ENCODE measurements at places on chromosomes 7 and 10. TPM values are rescaled to one million over a fixed set of nuclear protein-coding genes. Genes with fewer than 3 reads are reported as not detected.

The NXPH1 gene
- total RNA-seq = not detected

The HSPA14 gene
- total RNA-seq = 15.9 TPM

The CAV1 gene
- 496 TPM for total RNA-seq

The ZC3HAV1 gene
- total RNA-seq = 47.1 TPM

The NAMPT gene
- total RNA-seq = 80.8 TPM

The IFIT1B gene
- not detected for total RNA-seq

The RNLS gene
- total RNA-seq = 11.4 TPM

The FZD1 gene
- 1.8 TPM for total RNA-seq

The HMX2 gene
- total RNA-seq = 2.7 TPM

The PRKAR2B gene
- total RNA-seq = 0.51 TPM

- DNase-seq = no peak
Observed at GRCh38 chr10:102406815-102407214, 11.3 kb downstream of the NFKB2 start.

DNA sequence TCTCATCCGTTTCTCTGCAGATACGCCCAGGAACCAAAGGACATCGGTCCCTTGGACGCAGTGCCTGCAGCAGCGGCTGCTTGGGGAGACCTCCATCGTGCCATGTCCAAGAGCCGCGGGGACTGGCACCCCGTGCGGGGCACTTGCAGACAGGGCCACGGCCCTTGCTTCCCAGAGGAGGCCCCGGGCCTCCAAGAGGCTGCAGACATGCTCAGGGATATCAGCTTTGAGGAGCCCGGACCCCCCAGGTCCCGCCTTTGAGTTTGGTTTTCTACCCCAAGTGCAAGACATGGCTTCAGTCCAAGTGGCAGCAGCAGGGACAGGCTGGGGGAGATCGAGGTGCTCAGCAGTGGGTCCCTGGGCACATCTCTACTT is 279.6 kb downstream of the ELFN1 start:
- DNase-seq = no peak

DNA sequence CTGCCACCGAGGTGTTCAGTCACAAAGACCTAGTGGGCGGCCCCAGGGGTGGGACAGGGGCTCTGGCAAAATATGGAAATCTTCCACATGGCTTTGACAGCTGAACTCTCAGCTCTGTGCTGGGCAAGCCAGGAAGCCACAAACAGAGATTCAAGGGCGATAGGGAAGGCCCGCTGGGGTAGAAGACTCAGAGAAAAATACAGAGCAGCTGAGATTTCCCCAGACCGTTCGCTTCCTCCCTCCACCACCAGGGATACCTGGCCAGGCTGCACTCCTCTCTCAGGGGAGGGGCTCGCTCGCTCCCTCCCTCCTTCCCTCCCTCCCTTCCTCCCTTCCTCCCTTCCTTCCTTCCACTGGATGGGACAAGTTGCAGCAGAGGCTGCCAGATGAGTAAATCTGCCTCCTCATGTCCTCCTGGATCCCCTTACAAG is 260.5 kb downstream of the PRPF18 start:
- no peak for DNase-seq

DNA sequence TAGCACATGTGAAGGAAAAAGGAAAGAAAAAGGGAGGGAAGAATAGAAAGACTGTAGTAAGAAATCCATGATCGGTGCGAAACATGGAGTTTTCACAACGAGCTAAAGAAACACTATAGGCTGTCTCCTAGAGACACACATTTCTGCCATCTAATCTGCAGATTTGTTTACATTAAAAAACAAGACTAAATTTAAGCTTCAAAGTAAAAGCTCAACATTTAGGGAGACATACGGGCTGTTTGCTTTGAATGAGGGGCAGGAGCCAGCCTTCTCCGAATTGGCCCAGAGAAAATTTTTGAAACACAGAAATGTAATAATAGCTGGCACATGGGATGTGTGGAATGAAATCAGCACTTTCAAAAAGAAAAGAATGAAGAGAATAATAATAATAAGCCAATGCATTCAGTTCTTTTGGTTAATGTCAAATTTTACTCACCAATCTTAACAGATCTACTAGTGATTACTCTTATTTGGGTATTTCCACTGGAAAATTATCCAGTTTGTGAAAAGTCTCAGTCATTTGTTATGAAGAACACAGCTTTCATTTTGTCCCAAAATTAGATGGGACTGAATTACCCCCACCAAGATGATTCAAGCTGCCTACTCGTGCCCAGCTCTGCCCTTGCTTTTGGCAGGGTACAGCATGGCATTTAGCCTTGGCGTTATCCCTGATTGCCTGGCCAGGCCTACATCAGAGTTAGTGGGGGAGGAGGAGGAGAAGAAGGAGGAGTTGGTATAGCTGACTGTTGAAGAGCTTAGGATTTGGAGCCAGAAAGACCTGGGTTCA is 47.1 kb downstream of the MTURN start:
- DNase-seq = no peak

DNA sequence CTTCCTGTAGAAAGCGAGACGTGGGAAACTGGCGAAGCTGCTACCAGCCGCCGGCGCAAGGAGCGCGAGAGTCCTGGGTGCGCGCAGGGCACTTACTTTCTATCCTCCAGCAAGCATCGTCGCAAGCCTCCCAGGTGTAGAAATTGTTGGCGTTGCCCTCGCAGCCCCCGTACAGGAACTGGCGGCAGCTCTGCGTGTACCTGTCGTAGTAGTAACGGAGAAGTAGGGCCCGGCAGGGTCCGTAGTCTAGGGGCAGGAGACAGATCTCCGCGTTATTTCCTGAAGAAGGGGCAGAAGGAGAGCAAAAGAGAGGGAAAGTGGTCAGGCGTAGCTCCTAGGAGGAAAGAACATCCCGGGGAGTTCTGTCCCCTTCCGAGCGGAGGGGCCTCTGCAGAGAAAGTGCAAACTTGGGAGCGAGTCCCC is 501 bp downstream of the TFPI2 start:
- DNase-seq = no peak

DNA sequence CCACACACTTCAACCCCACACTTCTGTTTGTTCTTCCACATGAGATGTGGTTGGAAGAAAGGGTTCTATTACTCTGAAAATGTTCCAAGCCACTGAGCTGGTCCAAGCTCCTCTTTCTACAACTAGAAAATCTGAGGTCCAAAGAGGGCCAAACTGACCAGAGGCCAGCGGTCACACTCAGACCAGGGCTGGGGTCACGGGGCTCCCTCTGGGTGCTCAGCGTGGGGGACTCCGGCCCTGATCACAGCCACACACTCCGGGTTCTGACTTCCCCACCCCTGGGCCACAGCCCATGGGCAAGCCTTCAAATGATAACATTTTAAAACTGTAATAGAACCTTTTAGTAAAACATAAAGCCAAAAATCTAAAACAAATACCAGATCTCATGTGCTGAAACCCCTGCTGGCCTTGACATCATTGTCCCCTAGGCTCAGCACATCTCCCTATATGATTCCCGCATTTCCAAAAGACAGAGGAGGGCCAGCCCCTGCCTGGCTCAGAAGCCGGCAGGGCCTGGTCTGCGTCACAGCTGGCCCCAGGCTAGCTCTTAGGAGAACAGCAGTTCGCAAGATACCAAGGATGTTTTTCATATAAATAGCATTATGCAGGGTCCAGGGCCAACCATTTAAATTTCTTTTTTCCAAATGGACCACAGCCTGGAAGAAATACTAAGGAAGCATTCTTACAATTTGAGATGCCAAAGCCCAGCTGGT is 3.3 kb downstream of the CRYGN start:
- no peak for DNase-seq

DNA sequence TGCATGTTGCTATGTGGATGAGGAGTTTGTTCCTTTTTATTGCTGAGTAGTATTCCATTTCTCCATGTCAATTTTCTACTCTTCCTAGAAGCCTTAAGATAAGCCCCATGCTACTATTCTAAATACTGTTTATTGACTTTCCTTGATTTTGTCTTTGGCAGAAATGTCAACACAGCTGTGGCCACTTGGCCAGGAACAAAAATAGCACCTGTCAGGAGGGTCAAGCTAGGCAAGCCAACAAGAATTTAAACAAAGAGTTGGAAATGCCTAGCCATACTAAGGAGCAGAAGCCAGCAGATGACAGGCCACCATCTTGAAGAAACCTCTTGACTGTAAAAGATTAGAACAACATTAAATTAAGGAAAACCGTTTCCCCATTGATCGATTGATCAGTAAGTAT is 34.7 kb downstream of the JAZF1 start:
- DNase-seq = no peak

GRCh38 chr7:2962865-2963264 is 80.8 kb downstream of the CARD11 start:
- no peak for DNase-seq

DNA sequence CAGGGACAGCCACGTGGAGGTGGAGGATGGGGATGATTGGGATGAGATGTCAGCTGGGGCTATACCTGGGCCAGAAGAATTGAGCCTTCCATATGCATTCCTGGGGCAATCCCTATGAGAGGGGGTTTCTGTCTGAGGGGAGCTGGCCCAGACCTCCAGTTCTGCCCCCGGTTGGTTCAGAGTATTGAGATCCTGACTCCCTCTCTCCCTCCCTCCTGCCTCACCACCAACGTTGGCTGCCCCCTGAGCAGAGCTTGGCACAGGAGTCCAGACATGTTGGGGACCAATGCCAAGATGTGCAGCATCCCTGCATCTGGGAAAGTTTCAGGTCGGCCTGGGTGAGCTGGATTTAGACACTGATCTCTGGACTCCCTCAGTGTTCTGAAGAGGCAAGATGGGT is 575.2 kb upstream of the MKI67 start:
- DNase-seq = no peak

DNA sequence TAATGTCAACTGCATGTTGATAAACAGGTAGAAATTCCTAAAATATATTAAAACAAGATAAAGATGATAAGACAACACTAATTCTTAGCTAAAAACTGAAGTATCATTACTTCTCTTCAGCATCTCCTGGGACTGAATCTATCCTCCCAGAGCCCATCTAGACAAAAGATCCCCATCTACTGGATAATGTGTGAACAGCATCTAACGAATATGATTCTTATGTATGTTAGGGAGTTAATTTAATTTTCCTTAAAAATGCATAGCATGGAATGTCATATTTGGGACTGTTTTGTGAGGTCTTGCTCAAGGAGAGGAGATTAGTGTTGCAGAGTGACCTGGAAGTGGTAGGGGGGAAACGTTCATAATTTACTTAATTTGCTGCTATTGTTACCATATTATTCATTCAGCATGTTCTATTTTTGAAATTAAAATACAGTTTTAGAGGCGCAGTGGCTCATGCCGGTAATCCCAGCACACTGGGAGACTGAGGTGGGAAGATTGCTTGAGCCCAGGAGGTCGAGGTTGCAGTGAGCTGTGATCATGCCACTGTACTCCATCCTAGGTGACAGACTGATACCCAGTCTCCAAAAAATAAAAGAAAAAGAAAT is 305.1 kb upstream of the CSTF2T start:
- peak; percentile 8 for DNase-seq

DNA sequence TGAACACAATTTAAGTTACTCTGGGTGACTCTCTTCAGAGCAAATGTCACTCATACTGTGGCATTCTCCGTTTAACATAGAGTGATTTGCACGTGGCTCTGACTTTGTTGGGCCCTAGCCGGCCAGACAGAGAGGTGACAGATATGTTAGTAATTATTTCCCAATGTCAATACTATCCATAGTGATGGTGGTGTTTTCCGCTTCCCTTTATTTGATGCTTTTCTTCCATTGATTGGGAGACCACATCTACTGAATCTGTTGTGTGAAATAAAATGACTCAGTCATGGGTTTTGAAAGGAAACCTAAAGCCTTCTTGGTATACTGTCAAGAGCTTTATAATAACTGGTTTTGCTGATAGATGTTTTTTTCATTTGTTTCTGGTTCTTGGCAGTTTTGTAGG is 7.4 kb downstream of the AVL9 start:
- DNase-seq = no peak

DNA sequence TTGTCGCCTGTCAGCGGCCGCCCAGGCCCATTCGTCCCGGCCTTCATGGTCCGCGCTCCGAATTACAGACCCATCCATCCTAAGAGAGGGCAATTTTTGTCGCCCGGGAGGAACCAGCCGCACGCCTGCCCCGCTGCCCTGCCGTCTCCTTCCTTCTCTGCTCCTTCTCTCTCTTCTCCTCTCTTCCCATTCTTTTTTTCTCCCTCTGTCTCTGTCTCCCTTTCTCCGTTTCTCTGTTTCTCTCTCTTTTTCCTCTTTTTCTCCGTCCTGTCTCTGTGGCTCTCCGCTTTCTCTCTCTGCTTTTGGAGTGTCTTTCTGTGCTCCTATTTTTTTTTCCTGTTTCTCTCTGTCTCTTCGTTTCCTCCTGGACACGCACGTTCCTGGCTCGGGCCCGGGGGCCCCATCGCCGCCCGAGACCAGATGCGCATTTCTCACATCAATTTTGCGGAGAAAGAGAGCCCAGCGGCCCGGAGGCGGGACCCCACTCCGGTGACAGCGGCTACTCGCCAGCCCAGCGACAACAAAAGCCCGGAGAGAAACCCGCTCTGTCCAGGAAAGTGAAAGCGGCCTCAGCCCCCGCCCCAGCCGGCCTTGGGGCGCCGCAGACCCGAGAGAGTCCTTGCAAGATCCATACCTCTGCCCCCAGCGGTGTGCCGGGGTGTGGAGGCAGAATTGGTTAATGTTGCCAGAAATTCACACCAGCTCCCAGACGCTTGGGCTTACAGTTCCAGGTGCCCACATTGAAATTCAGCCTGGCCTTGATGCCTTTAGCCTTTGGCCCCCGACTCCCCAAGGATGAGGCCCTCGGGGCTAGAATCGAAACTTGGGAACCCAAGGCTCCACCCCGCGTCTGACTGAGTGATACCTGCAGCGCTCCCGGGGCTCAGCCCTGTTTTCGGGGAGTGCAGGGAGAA is 4.1 kb downstream of the LBX1 start:
- no peak for DNase-seq

DNA sequence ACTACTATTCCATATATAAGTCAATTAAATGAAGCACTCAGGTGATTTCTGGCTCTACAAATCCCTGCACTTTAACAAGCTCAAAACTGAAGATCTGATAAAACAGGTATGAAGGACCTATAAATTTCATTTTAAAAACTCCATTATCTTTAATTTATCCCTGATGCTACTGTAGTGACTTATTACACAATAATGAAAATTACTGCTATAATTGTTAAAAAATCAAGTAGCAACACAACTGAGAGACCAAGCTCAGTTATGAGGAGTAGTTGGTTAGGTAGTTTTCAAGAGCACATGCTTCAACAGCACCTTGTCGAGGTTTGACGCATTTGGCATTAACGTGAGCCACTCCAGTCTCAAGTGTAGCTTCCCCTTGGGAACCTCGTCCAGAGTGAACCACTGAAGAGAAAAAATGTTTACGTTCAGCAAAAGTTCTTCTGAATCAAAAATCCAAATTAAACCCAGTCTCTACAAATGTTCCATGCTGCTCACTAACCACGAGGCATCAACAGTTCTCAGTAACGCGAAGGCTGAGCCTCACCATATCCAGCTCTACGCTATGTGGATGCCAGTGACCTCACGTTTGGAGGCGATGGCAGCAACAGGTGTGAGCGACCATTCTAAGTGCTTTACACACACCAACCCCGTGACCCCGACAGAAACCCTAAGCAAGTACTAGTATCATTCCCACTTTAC is 55.3 kb upstream of the NCAPG2 start:
- DNase-seq = no peak
